Chondrocyte (in vitro differentiated cells): ENCODE measurements at places on chromosomes 5 and 9. TPM values are rescaled to one million over a fixed set of nuclear protein-coding genes. Genes with fewer than 3 reads are reported as not detected.

The PCDHGA2 gene
- 0.19 to 0.30 TPM (median 0.23 TPM) in 3 replicates for total RNA-seq

The ADAMTS13 gene
- total RNA-seq, result 5.5 to 9.5 TPM (median 5.7 TPM) in 3 replicates

The RAI14 gene
- total RNA-seq, result 177 to 287 TPM (median 260 TPM) in 3 replicates

The CDC20B gene
- total RNA-seq, result not detected in 3 replicates

The AMBP gene
- total RNA-seq, result not detected in 3 replicates

The SLIT3 gene
- 65.8 to 119 TPM (median 116 TPM) in 3 replicates for total RNA-seq
